ENCODE measurements at places on chromosomes 1 and 21.
A peak's percentile ranks its signal among the peaks of the same experiment; 100 is the strongest.

DNA sequence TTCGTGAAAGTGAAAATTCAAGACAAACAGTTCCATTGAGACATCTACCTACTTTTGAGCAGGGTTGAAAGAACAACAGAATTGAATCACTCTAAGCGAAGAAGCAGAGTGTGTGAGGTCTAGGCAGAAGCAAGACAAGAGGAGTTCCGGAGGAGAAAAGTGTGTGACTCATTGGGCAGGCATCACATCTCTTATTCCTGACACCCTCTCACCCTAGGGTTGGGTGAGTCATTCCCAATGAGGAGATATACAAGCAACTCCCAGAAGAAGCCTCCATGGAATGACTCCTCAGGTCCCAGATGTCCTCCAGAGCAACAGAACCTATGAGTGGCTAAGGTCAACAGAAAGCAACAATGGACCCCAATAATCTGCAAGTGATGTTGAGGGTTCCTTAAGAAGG is 138.1 kb downstream of the TPR start:
- DNase-seq, result peak; percentile 82

DNA sequence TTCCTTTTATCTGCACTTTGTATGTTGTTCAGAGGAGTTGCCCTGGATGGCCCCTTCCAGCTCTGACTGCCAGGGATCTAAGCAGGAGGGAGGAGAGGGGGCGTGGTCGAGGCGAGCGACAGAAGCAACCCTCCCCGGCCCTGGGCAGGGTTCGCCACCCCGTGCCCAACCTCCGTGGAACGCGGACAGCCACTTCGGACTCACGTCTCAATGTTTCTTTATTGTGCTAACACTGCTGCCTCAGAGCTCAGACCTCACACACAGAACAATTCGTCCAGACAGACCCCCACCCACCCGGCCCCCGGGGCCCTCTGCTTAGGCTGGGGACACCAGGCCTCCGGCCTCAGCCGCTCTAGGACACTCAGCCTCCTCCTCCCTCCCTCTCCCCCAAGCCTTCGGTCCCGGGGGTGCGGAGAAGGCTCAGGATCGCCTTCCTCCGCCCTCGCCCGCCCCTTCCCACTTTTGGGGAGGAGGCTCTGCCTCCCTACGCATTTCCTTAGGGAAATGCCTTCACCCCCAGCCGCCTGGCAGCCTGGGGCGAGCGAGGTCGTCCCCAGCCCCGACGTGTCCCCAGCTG is 8.3 kb downstream of the VSIG8 start:
- no peak for DNase-seq

GRCh38 chr1:201459775-201460174 is 9.2 kb downstream of the PHLDA3 start:
- no peak for DNase-seq

DNA sequence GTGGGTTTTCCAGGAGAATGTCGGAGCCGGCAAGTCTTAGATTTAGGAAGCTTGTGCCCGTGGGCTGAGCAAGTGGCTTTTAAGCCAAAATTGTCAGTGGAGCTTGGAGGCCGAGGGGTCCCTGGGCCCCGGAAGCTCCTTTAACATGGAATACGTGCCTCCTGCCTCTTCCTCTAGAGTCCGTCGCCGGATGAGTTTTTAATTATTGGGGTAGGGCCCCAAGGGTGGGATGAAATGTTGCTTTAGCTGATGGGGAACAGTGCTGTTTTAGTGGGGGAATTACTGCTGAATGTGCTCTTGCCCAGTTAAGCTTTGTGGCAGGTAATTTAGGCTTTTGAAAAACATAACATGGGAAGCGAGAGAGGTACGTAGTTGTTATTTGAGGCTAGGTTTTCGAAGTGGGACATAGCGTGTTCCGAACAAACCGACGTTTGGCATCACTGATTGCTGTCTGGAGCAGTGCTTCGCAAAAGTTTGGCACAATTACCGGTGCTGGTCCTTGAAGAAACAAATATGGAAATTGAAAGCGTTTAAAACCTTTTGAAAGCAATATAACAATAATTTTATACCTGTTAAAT is 786 bp downstream of the RPL5 start:
- DNase-seq, result no peak

- no peak for DNase-seq
Observed at GRCh38 chr1:10906866-10907519, 105.5 kb upstream of the TARDBP start.

- DNase-seq, result no peak
Observed at GRCh38 chr1:212950243-212951125, at the start of gene VASH2. Gene VASH2 (plus strand): TSS chr1:212950541. CDS start chr1:212951543, 1,002 bp downstream.

DNA sequence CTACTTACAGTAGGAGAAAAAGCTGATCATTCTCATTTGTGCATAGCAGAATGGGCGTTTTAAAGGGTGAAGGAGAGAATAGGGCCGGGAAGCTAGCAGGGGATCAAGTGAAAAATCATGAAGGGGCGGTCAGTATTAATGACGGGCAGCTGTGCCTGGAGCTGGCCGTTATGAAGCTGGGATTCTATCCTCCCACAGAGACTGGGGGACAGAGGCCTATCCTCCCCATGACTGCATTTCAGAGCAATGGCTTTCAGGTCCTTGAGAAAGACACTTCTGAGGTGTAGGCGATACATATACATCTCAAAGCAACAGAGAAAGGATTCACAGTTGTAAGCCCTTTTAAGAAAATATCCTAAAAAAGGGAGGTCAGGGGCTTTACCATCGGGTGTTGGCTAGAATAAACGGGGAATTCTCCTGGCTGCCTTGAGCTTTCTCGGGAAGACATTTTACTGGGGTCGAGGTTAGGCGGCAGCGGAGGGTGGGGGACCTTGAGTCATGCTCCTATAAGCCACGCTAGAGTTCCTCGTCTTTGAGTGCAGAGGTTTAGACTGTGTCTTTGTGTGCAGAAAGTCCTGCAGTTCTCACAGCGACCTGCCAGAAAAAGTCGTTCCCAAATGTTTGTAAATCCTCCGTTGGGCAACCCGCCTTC is 559 bp upstream of the MTARC2 start:
- DNase-seq, result no peak

DNA sequence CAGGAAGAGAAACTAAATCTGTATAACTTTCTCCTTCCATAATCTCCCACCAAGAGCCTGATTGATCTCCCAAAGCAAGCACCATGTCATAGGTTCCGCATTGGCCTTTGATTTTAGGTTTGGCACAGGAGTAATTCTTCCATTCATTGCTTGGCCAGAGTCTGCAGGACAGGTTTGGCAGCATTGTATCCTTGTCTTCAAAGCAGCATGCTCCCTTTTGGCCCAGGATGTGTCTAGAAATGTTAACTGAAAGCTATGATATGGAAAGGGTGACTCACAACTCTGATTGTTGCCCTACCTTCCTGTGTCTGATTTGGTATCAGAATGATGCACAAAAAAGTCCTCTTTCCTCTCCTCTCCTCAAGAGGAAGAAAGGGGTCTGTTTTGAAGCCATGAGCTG is 824.3 kb upstream of the PRMT6 start:
- DNase-seq, result no peak

DNA sequence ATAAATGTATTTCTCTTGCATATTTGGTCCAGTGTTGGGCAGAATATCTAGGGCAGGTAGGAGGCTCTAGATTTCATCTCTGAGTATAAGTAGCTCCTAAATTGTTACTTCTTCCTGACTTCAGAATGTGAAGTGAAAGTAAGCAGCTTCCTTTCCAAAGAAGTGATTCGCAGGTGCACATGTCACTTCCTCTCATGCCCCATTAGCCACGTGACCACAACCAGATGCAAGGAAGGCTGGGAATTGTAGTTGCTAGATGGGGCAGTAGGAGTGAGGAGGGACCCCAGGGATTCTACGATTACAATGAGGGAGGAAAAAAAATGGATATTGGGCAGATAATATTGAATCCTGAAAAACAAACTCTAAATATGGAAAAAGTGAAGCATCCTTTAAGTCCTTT is 113.2 kb upstream of the CYYR1 start:
- DNase-seq, result peak; percentile 4

DNA sequence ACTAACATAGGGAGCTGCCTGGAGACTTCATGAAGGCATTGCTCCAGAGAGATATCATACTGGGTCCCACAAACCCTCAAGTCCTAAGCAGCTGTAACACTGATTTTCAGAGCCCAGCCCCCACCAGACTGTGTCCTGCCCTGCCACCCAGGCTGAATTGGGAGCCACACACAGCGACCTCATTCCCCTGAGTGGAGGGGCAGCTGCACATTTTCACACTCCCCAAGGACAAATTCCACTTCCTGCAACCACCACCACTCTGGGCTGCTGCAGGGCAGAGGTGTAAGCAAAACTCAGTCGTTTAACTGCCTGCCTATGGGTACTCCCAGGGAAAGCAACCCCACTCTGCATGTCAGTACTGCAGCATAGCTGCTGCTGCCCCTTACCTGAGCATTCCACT is 19.8 kb downstream of the DTL start:
- DNase-seq, result no peak

DNA sequence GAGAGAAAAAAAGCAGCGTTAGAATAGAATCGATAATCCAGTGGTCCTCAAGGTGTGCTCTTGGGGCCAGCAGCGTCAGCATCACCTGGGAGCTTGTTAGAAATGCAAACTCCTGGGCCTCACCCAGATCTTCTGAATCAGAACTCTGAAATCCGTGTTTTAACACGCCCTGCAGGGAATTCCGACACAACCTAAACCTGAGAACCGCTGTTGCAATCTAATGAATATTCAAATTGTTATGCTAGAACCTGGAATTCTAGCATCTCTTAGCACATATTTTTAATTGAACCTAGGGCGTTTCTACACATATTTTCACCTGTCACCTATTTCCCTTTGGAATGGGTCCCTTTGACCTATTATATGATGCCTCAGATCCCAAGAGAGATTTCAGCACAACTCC is 175.7 kb downstream of the PSMG1 start:
- no peak for DNase-seq

GRCh38 chr1:224594360-224594759 is 21.8 kb upstream of the CNIH3 start:
- no peak for DNase-seq

DNA sequence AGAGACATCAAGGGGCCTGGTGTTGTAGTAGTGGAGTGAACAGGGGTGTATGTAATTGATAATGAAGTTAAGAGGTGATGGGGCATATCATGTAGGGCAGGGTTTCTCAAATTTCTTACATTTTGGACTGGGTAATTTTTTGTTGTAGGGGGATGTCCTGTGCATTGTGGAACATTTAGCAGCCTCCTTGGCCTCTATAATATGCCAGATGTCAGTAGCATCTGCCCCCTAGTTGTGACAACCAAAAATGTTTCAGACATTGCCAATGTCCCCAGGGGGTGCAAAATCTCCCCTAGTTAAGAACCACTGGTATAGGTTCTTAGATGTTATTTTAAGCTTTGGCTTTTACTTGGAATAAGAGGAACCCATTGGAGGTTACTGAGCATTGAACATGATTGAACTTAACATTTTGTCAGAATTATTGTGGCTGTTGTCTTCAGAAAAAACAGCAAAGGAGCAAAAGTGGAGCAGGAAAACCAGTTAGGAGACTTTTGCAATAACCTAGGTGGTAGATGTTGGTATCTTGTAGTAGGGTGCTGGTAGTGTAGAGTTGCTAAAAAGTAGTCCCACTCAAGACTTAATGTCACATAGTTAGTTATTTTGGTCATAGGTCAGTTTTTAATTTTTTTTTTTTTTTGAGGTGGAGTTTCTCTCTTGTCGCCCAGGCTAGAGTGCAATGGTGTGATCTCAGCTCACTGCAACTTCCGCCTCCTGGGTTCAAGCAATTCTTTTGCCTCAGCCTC is 6.2 kb downstream of the ZNF326 start:
- DNase-seq, result no peak

DNA sequence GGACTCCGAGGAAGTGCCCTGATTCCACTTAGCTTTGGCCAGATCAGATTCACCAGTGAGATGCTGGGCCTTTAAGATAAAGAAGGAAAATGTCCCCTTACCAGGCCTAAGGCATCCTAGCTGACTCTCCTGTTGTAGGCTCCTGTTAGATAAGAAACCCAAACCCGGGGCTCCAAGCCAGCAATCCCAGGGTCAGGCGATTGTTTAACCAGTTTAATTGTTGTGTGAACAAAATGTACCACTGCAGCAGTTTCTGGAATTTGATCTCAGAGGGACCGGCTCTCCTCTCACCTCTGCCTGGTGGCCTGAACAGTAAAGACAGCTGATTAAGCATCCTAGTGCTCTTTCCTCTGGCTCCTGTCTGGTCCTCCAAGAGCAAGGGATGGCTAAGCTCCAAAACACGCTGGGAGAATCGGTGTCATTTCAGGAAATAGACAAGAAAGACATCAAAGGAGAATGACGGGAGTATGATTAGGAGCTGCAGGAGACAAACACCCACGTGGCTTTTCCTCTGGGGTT is 9.3 kb upstream of the KLHDC8A start:
- DNase-seq, result no peak

- DNase-seq, result no peak
Observed at GRCh38 chr1:208223136-208223535, 21.0 kb downstream of the PLXNA2 start.

DNA sequence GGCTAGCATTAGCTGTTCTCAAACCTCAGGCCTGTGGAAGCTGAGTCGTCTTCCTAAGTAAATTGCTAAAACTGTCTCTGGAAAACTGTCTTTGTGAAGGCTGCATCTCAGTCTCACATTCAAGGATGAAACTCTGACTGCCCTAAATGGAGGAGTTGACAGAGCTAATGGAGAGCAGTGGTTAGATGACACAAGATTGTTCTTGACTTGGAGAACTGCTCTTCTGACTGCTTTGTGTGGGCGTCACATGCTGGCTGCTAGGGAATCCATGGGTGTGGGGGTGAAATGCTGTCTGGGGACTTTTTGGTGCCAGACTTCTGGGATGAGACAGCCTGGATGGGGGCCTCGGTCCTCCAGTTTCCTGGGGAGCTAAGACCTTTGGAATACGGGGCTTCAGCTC is 24.5 kb upstream of the TSPAN2 start:
- no peak for DNase-seq

- DNase-seq, result no peak
Observed at GRCh38 chr1:203158960-203159665, 16.5 kb downstream of the MYBPH start.

- DNase-seq, result no peak
Observed at GRCh38 chr1:15684042-15684461, at the start of gene PLEKHM2. Gene PLEKHM2 (plus strand): TSS chr1:15684320. CDS start chr1:15684559, 239 bp downstream.

DNA sequence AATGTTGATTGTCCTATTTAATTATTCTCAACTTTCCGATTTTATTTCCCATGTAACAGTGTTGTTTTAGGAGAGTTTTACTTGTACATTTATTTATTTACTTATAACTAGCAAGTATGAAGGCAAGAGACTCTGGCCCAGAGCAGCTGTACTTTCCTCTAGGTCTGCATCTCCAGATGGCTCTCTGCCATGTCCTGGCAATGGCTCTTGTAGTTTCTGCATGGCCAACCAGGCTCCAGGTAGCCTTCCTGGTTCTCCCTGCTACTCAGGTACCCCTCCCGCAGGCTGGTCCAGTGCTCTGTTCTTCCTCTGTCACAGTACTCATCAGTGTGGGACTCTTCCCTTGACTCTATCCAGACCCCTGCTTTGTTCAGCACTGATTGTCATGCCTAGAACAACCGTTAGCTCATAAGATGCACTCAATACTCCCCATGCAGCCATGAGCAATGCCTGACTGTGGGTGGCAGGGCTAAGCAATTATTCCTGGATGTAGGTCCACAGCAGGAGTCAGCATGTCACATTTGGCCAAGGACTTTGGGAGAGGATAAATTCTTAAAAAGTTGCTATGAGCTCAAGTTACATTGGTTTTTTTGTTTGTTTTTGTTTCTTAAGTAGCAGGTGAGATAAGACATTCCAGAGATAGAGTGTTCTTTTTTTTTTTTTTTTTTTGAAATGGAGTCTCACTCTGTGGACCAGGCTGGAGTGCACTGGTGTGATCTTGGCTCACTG is 10.9 kb upstream of the IL20 start:
- no peak for DNase-seq
